ENCODE measurements at places on chromosomes 5 and 9.

DNA sequence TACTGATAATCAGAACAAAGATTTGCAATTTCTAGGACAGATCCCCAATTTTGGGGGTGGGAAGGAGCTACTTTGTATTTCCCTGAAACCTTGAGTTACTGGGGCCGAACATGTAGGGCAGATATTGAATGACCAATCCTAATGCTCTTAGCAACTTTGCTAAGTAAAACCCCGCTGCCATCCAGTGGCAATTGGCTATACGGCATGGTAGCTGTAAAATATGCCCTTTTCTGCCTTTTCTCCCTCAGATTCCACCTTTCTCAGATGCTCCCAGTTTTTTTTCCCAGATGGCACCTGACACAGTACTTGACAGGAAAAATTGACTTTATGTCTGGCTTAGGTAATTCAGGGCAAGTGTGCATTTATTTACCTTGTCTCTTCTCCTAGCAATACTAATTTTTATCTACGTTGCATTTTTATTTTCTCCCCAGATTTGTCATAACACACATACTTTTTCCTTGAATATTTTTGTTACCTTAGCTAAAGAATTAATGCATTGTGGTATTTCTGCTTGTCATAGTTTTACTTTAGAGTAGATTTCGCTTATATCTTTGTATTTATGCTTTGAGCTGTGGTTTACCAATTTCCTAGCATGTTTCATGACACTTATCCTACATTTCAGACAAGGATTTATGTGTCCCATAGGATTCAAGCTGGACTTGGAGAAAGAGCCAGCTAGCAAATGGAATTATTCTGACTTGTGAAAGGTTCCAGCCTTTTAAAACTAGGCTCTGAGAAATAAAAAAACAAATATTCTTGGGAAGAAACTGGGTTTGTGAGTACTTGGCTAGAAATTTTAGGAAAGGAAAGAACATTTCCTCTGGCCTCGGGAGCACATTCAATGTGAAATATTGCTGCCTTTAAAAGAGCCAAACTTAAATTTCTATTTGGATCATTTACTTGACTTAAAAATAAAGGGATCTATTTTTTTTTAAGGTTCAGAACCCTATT lies 37.4 kb downstream of the PIK3R1 start:
- peak; percentile 27 for DNase-seq

DNA sequence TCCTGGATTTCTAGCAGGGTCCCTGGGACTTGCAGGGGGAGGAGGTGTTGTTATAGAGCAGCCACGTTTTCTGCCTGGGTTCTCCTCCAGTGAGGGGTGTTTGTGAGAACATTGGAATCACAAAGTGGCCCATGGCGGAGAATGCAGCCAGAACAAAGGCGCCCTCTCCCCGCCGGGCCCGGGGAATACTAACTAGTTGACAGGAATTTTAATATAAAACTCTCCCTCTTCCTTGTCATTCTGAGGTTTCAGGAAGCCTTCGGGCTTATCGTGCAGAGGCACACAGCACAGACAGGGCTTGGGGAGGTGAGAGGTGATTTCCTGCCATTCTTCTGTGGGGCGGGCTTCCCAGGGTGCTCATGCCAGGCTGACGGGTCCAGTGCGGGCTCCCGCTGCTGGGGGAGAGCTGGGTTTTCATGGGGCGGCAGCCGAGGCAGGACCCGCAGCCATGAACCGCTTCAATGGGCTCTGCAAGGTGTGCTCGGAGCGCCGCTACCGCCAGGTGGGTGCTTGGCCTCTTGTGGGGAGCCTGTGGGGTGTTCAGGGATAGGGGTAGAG lies 37.7 kb downstream of the RGS3 start:
- no peak for DNase-seq

GRCh38 chr9:137123468-137123837 lies 8.9 kb upstream of the DPP7 start:
- DNase-seq = no peak

DNA sequence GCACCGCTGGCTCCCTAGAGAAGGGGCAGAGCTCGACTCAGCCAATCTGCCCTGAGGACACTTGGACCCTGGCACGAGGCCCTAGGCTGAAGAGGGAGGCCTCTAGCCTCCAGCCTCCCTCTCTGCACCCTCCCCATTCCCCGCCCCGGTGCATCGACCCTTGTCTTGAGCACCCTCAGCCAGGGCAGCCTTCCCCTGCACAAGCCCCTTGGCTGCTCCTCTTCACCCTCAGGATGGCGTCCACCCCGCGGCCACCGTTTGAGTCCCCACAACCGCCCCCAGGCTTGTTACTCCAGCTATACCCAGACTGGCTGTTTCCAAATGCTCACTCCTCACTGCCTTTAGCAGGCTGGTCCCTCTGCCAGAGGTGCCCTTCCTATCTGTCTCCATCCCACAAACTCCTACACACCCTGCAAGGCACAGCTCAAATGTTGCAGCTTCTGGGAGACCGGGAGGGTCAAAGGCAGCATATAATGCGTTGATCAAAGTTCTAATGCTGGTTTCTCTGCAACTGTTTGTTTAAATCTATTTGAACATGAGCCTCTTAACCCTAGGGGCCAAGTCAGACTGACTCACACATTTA lies 6.5 kb upstream of the FAM163B start:
- DNase-seq = no peak

GRCh38 chr9:28197653-28198052 lies 624.4 kb upstream of the C9orf72 start:
- no peak for DNase-seq

DNA sequence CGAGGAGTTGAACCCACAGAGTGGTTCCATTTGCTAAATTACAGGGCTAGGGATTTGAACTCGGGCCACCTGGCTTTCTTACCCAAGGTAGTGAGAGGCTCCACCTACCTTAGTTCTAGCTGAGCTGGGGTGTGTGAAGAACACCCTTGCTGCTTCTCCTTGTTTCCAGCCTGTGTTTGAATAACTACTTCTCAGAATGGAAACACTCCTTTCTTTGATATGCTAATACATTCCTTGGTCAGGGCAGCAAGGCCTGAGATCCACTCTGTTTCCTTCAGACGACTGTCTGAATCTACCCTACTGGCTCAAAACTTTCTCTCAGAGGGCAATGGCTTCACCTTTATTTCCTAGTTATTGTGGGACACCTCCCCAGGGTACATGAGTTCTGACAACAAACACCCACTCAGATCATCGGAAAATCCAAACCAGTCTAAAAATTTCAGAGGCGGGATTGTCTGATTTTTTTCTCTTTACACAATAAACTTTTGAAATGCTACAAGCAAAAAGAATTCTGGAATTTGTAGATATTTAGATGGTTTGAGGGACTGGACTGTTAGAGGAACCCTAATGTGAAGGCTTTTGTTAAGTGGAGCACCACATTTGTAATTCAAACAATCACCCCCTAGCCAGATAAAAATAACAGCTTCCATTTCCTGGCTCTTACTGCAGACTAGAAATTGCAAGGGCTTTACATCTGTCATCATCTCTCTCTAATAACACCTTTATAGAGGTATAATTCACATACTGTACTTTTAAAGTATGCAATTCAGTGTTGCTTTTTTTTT lies 4.0 kb upstream of the ATP6V1G1 start:
- DNase-seq = no peak

GRCh38 chr9:89564346-89564878 lies 40.4 kb upstream of the GADD45G start:
- no peak for DNase-seq

DNA sequence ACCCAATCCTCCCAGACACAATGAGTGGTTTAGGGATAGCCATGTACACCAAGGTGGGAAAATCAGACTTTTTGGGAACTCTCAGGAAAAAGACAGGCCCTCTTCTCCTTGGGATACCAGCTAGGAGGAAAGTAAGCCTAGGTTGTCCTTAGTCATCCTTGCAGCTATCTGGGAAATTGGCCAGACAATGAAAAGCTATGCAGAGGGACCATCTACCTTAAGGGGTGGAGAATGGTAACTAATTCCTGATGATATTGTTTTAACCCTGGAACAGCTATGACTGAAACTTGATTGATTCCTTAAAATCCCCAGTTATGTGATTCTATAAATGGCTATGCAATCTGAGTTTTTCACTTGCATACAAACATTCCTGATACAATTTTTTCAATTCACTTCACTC lies 88.9 kb upstream of the BNC2 start:
- DNase-seq = no peak

DNA sequence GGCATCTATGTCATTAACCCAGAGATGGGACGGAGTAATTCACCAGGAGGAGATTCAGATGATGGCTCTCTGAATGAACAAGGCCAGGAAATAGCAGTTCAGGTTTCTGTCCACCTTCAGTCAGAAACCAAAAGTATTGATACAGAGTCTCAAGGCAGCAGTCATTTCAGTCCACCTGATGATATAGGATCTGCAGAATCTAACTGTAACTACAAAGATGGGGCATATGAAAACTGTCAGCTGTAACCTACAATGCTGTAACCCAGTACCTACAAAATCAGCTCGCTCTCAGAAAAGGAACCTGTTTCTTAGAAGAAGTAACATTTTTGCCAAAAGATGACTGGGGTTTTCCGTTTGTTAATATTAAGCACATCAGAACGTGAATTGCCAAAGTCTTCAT lies 14.7 kb downstream of the MFAP3 start:
- no peak for DNase-seq

- DNase-seq = no peak
Measured at GRCh38 chr9:130484362-130485072, 39.8 kb downstream of the ASS1 start.

DNA sequence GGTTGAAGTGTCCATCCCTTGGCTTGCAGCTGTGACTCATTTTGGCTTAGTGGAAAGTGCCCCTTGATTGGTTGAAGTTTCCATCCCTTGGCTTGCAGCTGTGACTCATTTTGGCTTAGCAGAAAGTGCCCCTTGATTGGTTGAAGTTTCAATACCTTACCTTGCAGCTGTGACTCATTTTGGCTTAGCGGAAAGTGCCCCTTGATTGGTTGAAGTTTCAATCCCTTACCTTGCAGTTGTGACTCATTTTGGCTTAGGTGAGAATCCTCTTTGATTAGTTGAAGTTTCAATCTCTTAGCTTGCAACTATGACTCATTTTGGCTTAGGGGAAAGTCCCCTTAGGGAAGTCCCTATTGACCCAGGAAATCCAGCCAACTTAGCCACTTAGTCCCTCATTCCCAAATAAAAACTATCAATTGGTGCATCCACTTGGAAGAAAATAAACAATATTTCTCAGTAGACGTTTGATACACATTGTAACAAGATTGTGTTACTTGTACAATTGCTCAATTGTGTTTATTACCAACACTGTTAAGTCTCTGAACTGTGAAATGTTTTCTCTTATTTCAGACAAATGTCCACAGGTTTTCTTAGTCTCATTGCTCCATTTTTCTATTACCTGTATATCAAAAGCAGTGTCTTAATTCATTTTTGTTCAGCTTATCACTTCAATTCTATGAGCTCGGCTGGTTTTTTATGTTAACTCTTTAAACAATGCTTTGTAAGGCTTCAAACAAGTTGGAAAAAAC lies 2308.8 kb upstream of the ACO1 start:
- DNase-seq = no peak

GRCh38 chr9:130882696-130883225 lies 13.9 kb downstream of the QRFP start:
- no peak for DNase-seq

DNA sequence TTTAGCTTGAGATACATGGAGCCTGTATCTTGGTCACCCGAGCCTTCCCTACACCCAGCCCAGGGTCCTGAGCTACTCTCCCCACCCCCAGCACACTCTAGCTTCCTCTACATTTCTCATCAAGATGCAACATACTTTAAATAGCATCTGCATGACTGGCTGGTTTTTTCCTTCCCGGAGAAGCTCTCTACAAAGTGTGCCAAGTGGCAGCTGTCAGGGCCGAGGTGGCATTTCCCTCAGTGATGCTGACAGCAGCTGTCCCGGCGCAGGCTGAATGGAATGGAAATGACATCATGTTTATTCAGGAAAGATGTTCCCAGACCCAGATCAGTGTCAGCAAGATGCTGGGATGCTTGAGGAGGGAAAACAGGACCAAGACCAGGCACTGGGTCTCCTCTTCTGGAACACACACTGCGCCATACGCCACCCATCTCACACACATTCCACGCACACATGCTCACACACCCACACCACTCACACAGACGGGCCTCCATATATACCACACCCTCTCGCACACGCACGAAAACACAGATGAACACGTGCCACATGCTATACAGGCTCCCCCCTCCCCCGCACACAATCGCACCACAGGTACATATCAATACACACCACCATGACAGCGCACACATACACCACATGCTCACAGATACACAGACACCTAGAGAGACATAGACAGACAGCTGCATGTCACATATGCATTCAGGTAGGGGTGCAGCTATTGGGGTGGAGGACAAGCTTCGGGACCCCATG lies 67.8 kb downstream of the LHX2 start:
- DNase-seq = peak; percentile 86

GRCh38 chr5:61139094-61139873 lies 23.0 kb downstream of the SMIM15 start:
- DNase-seq = no peak

GRCh38 chr5:33649549-33650482 lies 209.1 kb downstream of the TARS1 start:
- DNase-seq = no peak

- DNase-seq = no peak
Measured at GRCh38 chr5:94153736-94154450, 412.5 kb upstream of the POU5F2 start.

GRCh38 chr5:15406478-15406877 lies 93.5 kb upstream of the FBXL7 start:
- DNase-seq = no peak

DNA sequence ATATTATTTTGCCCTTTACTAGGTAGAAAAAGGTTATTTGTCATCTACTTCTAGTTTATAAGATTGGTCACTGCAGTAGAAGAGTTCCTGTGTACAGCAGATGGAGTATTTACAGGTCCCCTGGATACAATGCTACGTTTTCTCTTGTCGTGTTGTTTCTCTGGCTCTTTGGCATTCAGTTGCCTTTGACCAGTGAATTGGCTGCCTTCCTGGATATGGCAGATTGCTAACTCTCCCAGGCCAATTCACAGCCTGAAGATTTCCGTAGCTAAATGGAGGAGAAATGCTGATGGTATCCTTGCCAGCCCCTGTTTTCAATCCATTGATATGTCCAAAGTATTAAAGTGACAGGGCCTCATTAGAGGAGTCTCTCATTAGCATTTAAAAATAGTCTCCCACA lies 32.5 kb upstream of the GNAQ start:
- DNase-seq = no peak

DNA sequence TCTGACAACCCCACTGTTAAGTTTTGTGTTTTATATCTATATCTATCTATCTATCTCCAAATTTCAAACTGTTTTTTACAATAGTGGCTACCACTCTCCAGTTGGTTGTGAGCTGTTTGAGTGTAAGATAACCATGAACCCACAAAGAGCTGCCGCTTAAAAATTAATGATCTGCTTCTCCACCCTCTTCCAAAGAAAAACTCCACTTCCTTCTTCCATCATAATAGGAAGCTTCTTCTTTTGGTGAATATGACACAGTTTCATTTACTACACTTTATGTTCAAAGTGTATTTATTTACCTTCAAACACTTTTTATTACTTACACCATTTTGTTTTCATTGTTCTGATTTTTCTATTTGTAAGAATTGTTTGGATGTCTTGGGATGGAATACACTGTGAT lies 37.9 kb downstream of the SPZ1 start:
- no peak for DNase-seq

GRCh38 chr9:131429121-131430012 lies 35.5 kb downstream of the PRRC2B start:
- DNase-seq = no peak
